ENCODE measurements at places on chromosomes 2 and 18.

- no peak for DNase-seq
Measured at GRCh38 chr18:27871726-27872125, 305.2 kb downstream of the CDH2 start.

DNA sequence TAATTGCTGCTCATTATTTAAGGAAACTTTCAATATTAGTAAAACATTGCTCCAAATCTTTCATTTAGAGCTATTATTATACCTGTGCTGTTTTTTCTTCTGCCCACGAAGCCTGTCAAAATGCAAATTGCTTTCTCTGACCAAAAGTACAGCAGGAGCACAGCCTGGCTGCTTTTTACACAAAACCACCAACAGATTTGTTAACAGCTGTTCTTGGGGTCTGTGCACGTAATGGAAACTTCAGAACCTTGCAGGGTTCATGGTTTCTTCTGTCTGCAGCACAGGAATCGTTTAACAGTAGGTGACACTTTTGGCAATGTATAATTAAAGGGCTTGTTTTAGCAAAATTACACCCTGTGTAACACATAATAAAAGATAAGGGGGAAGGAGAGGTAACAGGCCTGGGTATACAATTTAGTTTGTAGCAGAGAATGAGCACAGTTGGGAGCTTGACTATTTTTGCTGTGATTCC, 447.3 kb downstream of the KCNJ3 start:
- DNase-seq, result no peak

GRCh38 chr2:115771516-115771915, 1329.1 kb downstream of the DPP10 start:
- DNase-seq, result no peak

DNA sequence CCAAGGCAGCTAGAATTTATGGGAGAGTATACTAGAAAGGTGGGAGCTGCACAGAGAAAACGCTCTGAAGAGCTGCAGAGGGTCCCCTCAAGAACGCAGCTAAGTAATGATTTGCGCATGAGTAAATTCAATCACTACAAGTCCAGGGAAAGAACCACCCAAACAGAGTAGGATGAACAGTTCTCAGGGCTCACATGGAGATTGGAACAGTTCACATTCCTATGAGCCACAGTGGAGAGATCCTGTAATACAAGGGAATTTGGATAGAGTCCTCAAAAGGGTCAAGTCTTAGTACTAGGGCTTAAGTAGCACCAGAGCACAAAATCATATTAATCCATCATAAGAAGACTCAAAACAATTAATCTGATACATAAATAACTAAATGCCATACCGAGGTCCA, 12.7 kb downstream of the OLA1 start:
- no peak for DNase-seq

DNA sequence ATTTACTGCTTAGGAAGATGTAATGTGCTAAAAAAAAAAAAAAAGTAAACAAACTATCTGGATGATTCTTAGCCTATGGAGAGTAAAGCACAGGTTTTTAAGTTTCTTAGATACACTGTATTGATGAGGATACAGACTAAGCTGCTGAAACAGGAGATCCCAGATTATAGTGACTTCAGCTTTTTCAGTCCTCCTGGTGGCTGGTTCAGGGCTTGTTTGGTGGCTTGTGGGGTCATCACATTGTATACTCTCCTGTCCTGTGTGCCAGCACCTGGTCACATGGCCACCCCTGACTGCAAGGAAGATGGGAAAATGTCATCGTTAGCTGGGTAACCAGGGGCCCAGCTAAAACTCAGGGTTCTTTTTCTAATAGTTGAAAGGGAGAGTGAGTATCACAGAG, 31.4 kb downstream of the RAB31 start:
- no peak for DNase-seq

- no peak for DNase-seq
Measured at GRCh38 chr2:96808176-96808837, 7.8 kb upstream of the CNNM3 start.

DNA sequence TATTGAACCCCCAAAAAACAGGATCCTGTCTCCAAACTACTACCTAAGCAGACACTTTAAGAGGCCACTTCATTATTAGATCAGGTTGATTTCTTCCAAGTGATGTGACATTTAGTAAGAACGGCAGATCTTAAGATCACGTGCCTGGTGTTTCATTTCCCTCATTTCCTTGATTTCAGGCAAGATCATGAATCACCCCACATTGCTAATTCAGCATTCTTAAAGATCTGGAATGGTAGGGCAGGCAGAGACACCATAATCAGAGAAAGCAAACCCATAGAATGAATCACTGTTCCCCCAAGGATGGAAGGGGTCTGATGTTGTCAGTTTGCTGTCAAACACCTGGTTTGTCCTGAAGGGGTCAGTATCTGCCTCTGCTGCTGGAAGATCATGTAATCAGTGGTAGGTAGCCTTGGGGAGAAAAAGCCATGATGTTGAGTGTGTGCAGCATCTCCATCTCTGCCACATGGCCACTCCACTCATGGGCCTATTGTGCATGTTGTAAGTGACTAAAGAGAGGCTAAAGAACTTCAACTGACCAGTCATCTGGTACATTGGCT, 133.9 kb downstream of the ARHGAP15 start:
- DNase-seq, result no peak

GRCh38 chr2:234318361-234318760, 178.5 kb downstream of the ARL4C start:
- DNase-seq, result no peak

GRCh38 chr2:221235941-221236340, 336.2 kb downstream of the EPHA4 start:
- no peak for DNase-seq

DNA sequence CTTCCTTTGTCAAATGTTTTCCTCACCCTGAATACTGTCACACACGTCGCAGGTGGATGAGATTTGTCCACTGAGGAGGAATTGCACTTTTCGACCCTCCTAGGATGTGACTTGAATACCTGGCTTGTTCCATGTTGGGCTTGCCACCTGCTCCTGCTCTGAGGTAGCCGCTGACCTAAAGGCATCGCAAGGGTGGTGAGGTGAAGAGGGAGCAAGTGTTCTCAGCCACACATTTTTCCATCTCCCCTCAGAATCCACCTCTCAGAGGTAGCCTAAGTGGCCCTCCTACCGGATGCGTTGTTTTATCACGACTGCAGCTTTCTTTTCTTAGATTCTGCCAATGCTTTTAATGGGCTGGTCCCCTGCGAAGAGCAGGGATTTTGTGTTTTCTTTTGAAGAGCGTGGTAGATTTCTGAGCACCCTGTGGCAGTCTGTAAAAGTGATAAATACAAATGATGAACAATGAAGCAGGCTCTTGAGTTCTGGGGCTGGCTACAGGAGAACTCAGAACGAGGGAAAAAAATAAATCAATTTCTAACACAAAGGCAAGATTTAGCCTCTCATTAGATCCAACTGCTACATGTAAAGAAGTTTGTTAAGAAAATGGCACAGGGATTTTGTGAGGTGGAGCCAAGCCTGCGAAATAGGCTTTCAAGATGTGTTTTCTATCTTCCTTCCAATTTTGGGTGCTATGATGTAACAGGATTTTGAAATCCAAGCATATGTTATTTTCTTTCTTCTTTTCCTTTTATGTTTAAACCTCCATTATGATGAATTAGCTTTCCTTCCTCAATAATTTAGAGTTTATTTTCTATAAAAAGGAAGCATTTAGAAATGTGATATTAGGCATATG, 386.7 kb downstream of the TGIF1 start:
- no peak for DNase-seq

GRCh38 chr18:28793901-28794300, 617.0 kb upstream of the CDH2 start:
- DNase-seq, result no peak

DNA sequence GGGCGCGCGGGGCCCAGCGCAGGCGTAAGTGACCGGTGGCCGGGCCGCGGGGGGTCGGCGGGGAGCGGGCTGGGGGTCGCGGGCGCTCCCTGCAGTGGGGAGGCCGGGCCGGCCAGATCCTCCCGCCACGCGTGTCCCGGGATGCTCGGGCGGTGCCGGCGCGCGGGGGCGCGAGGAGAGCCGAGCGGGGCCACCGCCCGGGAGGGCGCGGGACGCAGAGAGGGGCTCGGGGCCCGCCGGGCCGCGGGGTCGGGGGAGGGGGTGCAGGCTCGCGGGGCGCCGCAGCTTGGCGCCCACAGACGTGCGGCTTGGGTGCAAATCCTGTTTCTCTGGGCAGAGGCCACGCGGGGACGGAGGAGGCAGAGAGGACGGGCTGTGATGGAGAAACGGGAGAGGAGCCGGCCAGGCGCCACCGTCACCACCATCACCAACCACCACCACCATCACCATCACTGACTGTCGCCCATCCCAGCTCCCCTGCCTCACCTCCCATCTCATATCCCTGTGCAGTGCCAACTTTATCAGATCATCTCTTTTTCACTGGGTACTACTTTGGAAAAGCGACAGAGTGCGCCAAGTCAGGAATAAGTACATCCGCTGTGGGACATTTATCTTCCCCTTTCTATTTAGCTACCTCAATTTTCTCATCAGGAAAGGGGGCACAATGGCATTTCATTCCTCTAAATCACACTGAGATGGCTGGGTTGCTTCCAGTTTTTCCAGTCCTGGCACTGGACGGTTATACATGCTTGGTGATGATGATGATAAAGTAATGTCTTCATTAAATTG, 97.2 kb upstream of the GPR45 start:
- no peak for DNase-seq

DNA sequence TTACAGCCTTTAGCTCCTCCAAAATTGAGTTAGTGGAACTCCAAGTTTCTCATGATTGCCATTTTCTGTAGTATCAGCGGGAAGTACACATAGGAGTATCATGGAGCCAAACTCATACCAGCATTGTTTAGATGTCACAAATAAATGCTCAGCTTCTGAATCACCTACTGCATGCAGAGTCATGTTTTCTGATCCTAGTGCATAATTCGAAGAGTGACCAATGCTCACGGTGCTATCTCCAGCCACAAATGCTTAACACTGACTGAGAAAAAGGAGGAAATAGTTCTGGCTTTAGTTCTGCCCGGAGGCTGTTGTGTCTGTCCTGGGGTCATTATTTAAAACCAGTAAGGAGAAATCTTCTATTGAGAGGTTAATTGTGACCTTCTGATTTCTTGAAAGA, 45.4 kb upstream of the LRATD1 start:
- DNase-seq, result no peak

- DNase-seq, result no peak
Measured at GRCh38 chr2:113104054-113104611, 23.3 kb upstream of the IL1RN start.

- no peak for DNase-seq
Measured at GRCh38 chr2:207766041-207766551, 3.6 kb downstream of the FZD5 start.

DNA sequence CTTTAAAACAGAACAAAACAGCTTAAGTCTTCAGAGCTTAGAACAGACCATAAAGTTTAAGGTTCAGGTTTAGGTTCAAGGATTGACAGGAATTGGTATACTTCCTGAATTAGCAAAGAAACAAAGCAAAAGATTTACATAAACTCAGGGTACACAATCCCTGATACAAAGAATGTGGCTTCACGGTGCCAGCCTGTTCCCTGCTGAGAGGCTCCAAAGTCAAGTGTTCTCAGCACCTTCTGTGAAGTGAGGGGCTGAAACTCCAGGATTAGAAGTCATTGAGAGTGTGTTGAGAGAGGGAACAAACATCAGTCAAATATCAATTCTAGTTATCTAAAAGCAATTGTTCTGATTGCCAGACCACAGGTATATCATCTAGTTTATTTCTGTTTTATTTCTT, 35.7 kb downstream of the DYNAP start:
- no peak for DNase-seq

GRCh38 chr18:1370552-1370951, 465.9 kb downstream of the ADCYAP1 start:
- DNase-seq, result no peak

- no peak for DNase-seq
Measured at GRCh38 chr2:124283096-124283495, 258.0 kb downstream of the CNTNAP5 start.

DNA sequence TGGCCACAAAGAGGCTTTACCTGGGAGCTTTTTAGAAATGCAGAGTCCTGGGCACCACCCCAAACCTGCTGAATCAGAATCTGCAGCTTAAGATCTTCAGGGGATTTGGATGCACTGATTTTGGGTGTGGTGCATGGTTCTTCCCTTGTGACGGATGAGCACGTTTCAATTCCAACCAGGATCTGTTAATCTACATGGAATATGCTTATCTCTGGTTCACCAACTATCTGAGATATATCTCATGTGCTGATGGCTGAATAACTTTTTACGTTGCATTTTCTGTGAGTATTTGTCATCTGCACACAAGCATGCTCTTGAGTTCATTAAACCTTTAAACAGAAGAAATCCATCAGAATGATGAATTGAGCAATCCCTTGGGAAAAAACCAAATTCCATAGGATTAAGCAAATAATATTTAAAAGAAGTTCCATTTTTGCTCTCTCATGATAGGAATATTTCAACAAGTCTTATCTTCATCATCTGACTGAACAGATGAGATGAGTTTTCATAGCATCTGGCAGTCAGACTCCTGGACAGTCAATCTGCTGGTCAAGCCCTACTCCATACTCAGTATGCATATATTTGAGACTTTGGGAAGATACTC, 120.6 kb downstream of the PLB1 start:
- DNase-seq, result no peak

GRCh38 chr2:240713928-240714746, 22.5 kb downstream of the AQP12A start:
- DNase-seq, result no peak

DNA sequence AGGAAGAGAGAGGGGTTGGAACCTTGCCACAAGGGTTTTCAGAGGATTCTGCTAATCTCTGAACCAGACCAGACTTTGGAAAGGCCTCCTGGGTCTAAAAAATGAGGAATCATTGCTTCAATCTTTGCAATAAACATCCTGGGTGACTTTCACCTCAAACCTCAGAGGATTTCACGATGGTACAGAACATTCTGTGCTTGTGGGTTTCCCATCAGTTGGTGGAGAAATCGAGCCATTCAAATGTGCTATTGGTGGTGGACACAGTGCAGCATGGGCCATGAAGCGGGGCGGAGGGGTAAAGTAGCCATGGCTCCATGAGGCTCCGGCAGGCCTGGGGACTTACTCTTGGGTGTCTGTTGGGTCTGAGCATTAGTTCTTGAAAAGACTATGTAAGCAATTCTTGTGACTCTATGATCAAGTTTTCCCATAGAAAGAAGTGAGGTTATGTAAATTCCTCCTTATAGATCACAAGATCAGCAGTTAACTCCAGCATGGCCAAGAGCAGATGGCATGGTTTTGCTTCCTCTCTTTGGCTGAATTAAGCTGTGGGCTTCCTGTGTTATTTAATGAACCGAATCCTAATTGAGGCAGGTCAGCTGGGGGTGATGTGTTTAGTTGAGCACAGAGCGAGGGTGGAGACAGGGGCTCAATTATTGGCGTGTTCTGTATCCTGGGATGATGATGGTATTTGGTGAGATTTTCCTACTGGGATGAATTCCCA, 1.9 kb upstream of the IL1R2 start:
- DNase-seq, result no peak

DNA sequence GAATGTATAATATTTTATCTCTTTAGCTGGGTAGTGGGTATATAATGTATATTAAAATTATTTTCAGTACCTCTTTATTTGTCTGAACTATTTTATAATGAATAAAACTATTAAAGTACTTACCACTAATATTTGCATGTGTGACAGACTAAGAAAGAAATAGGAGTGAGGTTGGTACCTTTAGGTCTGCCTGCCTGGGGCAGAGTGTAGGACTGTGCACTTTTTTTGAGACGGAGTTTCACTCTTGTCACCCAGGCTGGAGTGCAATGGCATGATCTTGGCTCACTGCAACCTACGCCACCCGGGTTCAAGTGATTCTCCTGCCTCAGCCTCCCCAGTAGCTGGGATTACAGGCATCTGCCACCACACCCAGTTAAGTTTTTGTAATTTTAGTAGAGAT, 18.8 kb downstream of the NCOA1 start:
- no peak for DNase-seq
